ENCODE measurements at places on chromosomes 6 and 20.
A peak's percentile ranks its signal among the peaks of the same experiment; 100 is the strongest.

DNA sequence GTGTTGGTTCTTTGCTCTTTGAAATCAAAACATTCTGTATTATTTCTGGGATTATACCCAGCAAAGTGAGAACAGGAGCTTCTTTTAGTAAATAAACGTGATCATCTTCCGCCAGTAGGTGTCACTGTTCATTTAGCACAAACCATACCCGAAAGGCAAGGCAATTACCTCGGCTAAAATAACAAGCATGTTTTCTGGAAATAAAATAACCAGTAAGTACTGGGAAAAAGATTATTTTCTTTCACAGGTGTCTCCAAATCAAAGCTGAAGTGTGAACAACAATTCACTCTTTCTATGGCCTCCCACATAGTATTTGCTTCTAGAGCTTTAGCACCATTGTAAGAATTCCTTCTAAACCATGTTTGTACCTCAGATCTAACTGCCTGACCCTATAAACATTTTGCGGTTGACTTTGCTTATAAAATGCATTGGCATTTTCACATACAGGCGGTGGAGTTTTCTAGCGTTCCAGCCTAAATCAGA, 144.6 kb upstream of the AGPAT4 start:
- DNase-seq: no peak

GRCh38 chr6:27809939-27810767, 102.0 kb downstream of the OR2B2 start:
- peak; percentile 83 for DNase-seq

GRCh38 chr20:41600926-41601631, 17.1 kb downstream of the CHD6 start:
- no peak for DNase-seq

GRCh38 chr6:82865461-82865860, 200.2 kb downstream of the UBE3D start:
- no peak for DNase-seq

- DNase-seq: no peak
Observed at GRCh38 chr6:168071620-168072019, 7.4 kb downstream of the FRMD1 start.

GRCh38 chr6:139369068-139369467, 5.4 kb downstream of the CITED2 start:
- no peak for DNase-seq

- DNase-seq: no peak
Observed at GRCh38 chr6:4584801-4585200, 191.4 kb upstream of the CDYL start.
